ENCODE measurements at places on chromosomes 16 and 17.

- no peak for DNase-seq
Observed at GRCh38 chr16:49621241-49622083, 234.4 kb downstream of the ZNF423 start.

DNA sequence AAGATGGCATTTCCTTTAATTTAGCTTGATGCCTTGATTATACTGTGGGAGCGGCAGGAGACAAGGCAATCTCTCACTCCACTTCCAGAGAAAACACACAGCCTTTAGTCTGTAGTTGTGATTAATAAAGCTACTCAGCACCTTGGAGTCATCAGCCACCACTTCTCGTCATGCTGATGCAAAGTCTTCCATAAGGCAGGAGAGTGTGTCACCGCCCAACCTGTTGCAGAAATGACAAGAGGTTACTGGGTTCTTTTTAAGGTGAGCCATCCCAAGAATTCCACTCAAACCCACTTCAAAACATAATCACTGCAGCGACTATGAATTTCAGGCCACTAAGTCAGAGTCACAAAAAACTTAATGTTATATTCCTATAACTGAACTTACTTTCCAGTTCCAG, 223.9 kb upstream of the TOX3 start:
- no peak for DNase-seq

- no peak for DNase-seq
Observed at GRCh38 chr16:67996666-67997065, 2.6 kb downstream of the DPEP2 start.

DNA sequence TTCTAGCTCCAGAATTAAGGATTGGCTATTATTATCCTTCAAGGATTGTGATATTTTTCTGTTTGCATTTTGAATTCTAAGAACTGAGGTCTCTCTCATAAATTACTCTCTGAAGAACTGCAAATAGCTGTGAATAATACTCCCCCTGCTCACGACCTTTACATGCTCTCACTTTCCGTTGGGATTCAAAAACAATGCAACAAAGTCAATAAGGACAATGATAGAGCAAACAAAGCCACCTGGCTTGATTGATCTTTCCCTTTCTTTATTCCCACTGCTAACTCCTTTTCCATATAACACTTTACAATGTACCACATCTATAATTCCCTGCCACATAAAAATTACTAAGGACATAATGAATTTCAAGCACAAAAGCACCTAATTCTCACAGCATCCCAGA, 523.0 kb upstream of the CA10 start:
- no peak for DNase-seq

GRCh38 chr16:2329532-2329931, 11.0 kb downstream of the ABCA3 start:
- no peak for DNase-seq

DNA sequence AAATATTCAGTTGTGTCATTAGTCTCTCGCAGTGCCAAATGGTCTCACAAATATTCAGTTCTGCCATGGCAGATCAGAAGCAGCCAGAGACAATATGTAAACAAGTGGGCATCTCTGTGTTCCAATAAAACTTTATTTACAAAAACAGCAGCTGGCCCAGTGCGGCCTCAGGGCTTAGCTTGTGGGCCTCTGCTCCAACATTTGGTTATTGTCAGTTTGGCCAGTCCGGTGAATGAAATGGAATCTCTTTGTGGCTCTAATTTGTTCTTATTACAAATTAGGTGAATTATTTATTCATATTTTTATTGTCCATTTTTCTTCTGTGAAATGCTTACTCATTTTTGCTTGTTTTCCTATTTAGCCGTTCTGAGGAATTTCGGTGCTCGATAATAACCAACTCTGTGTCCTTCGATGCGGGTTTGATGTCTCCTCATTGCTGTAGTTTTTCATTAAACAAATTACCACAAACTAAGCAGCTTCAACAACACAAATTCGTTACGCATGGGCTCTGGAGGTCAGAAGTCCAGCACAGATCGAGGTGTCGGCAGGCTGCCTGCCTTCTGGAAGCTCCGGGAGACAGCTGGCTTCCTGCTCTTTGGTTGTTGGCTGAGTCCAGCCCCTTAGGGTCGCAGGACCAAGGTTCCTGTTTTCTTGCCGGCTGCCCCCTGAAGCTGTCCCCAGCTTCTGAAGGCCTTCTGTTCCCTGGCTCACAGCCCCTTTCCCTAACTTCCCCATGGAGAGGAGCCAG, 4.1 kb upstream of the SLC38A10 start:
- DNase-seq = no peak

GRCh38 chr17:69086641-69087040, 25.9 kb upstream of the ABCA9 start:
- no peak for DNase-seq

DNA sequence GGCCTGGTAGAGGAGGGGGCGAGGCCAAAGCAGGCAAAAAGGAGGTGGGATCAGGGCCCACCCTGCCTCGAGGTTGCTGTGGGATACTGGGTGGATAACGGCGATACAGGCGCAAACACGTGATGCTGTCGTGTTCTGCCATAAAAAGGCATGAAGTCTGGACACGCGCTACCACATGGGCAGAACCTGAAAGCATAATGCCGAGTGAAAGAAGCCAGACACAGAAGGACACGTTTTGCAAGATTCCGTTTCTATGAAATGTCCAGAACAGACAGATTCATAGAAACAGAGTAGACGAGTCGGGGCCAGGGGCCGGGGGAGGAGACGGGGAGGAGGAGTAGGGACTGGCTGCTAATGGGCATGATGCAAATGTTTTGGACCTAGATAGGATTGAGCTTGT, 43.5 kb downstream of the ZDHHC7 start:
- no peak for DNase-seq

DNA sequence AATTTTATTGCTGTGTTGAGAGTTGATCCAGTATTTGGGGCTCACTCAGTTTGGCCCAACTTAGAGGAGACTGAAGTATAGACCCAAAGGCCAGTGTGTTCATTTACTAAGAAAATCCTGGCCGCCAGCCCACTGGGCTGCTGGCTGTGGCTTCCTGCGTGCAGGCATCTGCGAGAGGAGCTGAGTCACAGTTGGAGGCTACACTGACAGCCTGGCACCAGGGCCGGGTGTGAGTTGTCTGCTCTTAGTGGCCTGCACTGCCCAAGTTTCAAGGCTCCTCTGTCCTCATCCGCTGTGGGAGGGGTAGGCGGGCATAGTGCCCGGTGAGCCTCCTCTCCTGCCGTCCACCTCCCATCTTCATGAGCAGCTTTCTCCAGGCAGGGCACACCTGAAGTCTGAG, 54.2 kb downstream of the PLD6 start:
- no peak for DNase-seq

- DNase-seq = no peak
Observed at GRCh38 chr17:2724784-2725164, 13.2 kb upstream of the CLUH start.

DNA sequence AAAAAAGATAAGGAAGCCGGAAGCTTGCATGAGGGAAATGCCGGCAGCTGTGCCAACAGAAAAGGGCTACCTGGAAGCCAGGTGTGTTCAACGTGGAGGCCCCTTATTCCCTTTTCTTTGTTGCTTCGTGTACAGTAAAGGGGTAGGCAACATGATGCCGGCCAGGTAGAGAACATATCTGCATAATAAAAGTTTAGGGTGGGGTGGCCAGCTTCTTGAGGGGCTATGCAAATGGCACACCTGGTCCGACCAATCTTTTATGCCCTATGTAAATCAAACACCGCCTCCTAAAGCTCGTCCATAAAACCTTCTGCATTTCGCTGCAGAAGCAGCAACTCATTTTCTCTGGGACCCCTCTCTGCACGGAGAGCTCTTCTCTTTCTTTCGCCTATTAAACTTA, 911.6 kb downstream of the KCNJ2 start:
- no peak for DNase-seq

GRCh38 chr17:39225308-39225958, at the start of gene STAC2:
Gene STAC2, minus strand, starts transcription at chr17:39225945. Its CDS starts 443 bp downstream, at chr17:39225502.
- no peak for DNase-seq

DNA sequence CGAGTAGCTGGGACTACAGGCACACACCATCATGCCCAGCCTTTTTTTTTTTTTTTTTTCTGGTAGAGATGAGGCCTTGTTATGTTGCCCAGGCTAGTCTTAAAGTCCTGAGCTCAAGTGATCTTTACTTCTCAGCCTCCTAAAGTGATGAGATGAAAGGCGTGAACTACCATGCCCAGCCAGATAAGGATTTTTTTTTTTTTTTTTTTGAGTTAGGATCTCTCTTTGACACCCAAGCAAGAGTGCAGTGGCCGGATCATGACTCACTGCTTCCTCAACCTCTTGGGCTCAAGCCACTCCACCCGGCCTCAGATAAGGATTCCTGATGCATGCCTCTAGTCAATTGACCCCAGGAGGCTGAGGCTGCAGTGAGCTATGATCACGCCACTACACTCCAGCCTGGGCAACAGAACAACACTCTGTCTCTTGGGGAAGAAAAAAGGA, 11.2 kb upstream of the PLEKHG4 start:
- DNase-seq = no peak

- peak; percentile 83 for DNase-seq
Observed at GRCh38 chr17:66301864-66302741, at the start of gene PRKCA. Gene PRKCA, plus strand, starts transcription at chr17:66302613.

DNA sequence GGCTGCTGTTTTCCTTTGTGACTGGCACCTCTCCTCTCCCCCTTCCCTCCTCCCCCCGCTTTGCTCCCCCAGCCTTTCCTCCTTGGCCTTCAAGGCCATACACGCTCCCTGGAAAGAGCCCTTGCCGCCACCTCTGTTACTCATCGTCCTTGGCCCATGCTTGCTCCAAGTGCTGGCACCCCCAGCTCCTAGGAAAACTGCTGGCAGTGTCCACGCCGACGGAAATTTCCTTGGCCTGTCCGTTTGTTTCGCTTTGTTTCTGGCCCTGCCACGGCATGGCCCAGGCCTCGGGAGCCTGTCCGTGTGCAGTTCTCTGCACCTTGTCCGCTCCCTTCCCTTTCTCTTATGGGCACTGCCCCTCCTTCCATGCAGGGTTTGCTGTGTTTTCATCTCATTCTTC, 18.0 kb downstream of the CA5A start:
- DNase-seq = no peak

- no peak for DNase-seq
Observed at GRCh38 chr16:48234630-48235029, 9.5 kb upstream of the LONP2 start.

- no peak for DNase-seq
Observed at GRCh38 chr17:79108232-79108850, 33.7 kb downstream of the ENGASE start.

- no peak for DNase-seq
Observed at GRCh38 chr17:4161192-4161966, 18.4 kb downstream of the CYB5D2 start.

- DNase-seq = peak; percentile 57
Observed at GRCh38 chr16:89319886-89320781, 102.6 kb downstream of the ZNF778 start.

DNA sequence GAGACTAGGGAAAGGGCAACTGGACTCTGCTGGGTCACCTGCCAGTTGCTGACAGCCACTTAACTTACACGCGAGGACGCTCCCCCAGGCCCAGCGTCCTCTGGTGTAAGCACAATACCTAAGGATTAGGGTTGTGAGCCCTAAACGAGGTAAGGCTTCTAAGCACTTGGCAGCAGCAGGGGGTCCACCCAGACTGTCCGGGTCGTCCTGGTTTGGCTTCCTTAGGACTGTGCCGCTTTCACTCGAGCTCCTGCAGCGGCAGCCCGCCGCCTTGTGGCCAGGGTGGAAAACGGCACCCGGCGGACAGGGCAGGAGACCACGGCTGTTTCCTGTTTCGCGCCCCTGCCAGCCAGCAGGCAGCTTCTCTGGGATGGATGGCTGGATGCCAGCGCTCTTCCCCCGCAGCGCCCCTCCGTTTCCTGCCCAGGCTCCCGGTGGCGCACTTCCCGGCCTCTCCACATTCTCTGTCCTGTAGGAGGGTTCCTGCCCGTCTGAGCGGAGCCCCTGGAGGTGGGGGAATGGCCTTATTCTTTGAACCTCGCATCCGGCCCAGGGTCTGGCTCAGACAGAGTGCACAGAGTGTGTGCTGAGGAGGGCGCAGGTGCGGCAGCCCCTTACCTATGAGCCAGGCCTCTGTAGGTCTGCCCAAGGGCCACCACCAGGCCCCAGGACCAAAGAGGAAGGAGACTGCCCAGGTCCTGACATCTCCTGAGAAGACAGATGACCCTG, 47.0 kb upstream of the AMZ2 start:
- peak; percentile 58 for DNase-seq

- DNase-seq = no peak
Observed at GRCh38 chr16:48103591-48103990, 52.2 kb downstream of the ABCC12 start.

- no peak for DNase-seq
Observed at GRCh38 chr17:49530118-49530517, 35.0 kb downstream of the NGFR start.

DNA sequence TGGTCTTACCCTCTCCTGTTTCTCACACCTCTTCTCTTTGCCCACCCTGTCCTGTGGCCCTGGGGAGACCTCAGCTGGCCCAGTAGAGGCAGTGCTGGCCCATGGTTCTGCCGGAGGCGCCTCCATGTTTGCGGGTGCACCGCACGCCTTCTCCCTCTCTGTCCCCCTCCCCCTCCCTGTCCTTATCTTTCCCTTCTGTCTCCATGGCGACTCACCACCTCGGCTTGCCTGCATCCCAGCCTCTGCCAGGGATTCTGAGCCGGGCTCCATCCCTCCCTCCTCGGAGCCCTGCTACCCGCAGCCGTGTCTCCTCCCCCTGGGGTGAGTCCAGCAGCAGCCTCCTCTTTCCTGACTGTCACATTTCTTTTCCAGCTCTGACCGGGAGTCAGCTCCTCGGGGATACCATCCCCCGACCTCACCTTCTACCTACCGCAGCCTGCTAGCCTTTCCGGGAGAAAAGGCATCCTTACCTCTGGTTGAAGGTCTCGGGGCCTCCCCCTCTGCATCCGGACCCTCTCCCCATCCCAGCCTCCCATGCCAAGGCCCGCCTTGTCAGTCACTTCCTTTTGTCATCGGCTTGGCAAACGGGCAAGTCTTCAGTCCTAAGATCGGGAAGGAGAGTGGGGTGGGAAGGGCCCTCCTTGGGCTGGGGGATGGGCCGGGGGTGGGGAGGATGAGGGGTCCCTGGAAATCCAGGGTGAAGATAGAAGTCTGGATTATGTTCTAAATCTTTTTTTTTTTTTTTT, at the start of gene RNF112:
Gene RNF112 (plus strand): TSS at position 358 of the 746 bp plus-strand sequence. CDS start 177 bp downstream, at position 535.
- DNase-seq = no peak

DNA sequence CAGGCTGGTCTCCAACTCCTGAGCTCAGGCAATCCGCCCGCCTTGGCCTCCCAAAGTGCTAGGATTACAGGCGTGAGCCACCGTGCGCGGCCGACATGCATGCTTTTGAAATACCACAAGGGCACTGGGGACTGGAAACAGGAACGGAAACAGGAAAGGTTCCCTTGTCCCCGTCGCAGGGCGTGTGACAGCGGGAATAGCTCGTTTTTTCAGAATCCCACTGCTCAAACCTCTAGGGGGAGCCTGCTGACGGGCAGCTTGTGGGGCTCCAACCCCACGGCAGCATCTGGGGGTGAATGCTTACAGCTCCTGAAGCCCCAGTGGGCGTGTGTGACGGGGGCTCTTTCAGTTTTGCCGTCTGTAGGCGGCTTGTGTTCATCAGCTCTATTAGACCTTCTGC, 18.8 kb upstream of the ASGR2 start:
- DNase-seq = peak; percentile 45

- DNase-seq = no peak
Observed at GRCh38 chr17:77606865-77607210, 351.7 kb upstream of the TNRC6C start.

GRCh38 chr17:60383379-60383778, 8.6 kb downstream of the USP32 start:
- no peak for DNase-seq

- no peak for DNase-seq
Observed at GRCh38 chr16:14070555-14070876, 603 bp upstream of the MRTFB start.
